ENCODE measurements at places on chromosomes 6 and 20. TPM values are rescaled to one million over a fixed set of nuclear protein-coding genes. Genes with fewer than 3 reads are reported as not detected.

DNA sequence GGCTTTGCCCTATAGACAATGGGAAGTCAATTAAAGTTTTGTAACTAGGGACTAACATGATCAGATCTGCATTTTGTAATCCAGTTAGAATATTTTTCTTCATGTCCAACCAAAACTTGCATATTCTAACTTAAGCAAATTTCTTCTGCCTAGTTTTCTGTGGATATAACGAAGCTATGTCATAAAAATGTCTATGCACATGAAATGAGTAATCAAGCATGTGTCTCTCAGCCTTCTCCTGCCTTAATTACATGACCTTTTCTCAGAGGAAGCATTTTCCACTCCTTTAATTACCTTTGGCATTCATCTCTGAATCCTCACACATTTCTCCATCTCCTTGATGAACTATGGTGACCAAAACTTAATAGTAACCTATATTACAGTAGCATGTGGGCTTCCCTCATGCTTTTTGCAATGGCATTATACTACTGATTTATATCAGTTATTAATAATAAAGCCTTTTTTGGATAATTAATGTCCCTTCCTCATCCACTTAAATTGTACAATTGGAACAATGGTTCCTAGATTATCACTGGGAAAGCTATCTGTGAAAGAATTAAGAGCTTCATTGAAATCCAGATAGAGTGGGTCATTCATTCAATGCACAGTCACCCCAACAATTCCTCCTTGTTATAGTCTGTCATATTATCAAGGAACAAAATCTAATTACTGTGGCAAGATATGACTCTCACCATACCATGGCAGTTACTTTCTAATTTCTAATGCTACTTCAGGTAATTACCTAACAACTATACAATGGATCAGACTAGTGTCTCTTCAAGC lies 19.1 kb upstream of the FBXO9 start:
- DNase-seq = no peak

- DNase-seq = no peak
Observed at GRCh38 chr6:163820745-163821458, 406.4 kb downstream of the QKI start.

- peak; percentile 62 for DNase-seq
Observed at GRCh38 chr20:40010483-40010882, 678.6 kb downstream of the MAFB start.

PAK5 gene
- not detected for total RNA-seq
